ENCODE measurements at places on chromosomes 16 and 17.

GRCh38 chr16:82384017-82384416 lies 214.0 kb upstream of the MPHOSPH6 start:
- DNase-seq, result no peak

DNA sequence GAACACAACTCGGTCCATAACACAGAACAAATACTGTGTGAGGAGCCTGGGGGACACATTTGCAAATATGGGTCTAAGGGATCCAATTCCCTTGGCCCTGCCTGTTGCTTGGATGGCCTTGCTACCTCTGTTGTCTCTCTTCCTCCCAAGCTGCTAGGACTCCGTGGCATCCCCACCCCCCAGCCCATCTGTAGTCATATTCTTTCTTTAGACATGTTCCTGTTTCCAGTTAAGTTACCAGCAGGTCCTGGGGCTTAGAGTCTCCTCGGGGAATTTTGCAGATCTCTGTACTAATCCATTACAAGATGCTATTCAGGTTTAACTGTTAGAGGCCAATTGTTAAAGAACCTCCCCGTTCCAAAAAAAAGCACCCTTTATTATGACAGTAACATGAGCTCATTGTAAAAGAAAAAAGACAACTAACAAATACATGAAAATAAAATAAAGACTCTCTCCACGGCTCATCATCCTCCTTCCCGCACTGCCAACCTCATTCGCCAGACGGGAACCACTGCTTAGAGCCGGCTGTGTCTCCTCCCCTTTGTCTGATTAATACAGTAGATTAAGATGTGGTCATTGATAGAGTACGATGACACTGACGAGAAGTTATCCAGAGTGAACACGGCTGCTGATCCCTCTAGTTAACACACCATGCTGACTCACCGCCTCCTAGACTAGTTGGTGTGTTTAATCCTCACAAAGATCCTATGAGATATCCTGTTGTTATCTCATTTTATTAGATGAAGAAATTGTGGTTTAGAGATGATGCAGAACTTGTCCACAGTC lies 22.2 kb downstream of the HS3ST4 start:
- DNase-seq, result no peak

- no peak for DNase-seq
Measured at GRCh38 chr17:1676401-1676800, 8.3 kb downstream of the PRPF8 start.

DNA sequence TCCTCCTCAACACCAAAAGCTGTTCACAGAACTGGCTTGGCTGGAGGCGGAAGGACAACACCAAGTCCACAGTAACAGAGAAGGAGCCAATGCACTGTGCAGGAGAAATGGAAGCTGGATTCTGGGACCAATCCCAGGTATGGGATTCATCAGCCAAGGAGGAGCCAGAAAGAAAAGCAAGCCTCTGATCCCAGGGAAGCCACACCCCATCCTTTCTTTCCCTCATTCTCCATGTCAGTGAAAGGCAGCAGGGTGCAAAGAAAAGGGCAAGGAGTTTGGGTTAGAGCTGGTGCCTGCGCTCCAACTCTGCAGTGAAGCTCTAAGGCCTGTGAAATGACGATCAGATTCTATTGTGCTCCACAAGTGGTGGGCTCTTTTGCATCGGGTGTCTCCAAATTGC lies 11.0 kb downstream of the DCAKD start:
- DNase-seq, result no peak

DNA sequence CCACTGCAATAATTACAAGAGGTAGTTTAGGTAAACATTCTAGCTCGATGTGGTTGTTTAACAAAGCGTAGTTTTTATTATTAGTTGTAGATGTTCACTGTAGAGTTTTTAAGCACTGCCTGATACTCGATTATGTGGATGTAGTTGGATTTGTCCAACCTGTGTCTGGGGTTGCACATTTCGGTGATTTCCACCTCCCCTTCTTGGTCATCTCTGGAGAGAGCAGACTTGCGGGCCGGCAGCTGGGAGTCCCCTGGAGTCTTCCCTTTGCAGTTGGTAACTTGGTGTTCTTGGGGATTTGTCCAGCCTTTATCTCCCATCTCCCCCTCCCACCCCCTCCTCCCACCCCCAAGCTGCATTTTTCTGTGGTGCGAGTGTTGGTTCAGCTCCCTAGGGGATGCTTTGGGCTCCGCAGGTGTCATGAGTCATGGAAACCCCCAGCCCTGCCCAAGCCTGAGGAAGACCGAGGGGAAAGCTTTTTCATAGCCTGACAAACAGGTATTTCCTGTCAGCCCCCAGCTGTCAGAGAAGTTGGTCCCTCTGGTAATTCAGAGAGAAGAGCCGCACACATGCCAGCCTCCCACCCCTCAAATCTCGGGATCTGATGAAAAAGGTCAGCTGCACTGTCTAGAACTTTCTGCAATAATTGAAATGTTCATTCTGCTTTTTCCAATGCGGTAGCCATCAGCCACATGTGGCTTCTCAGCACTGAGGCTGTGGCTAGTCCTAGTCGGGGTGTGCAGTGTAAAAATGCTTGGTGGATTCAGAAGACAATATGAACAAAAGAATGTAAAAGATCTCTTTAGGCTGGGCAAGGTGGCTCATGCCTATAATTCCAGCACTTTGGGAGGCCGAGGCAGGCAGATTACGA lies 50.3 kb downstream of the KSR1 start:
- DNase-seq, result no peak

- no peak for DNase-seq
Measured at GRCh38 chr17:7405350-7406234, 1.7 kb upstream of the TMEM256 start.

GRCh38 chr16:86970279-86970678 lies 346.9 kb downstream of the C16orf95 start:
- no peak for DNase-seq

- DNase-seq, result no peak
Measured at GRCh38 chr17:29003289-29003688, 2.5 kb downstream of the SEZ6 start.

- no peak for DNase-seq
Measured at GRCh38 chr17:79280866-79281572, 206.4 kb downstream of the ENGASE start.

GRCh38 chr17:29566473-29567303 lies at the start of gene ABHD15:
TSS of gene ABHD15 (minus strand) at chr17:29567037. CDS start at chr17:29566966, 71 bp downstream.
- no peak for DNase-seq

DNA sequence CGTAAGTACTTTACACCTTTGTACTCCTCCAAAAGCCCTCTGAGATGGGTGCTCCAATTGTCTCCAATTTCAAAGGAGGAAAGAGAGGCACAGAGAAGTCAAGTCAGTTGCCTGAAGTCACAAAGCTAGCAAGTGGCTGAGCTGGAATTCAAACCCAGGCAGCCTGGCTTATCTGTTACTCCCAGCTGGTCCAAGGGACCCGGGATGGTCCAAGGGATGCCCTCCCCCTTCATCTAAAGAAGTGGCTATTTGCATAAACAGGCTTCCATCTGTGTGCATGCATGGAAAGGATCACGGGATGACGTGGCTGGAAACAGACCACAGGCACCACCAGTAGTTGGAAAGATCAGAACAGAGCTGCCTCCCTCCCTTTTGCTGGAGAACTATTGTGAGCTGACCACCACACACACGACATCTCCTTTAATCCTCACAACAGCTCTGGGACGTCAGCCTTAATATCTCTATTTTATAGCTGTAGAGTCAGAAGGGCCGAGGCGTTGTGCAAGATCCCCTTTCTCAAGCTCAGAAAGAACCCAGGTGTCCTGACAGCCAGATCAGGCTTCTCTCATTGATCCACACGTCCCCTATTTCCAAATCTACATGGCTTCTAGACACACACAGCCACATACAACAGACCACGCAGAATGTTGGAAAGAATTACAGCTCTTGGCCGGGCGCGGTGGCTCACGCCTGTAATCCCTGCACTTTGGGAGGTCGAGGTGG lies 10.9 kb upstream of the COL1A1 start:
- DNase-seq, result no peak

DNA sequence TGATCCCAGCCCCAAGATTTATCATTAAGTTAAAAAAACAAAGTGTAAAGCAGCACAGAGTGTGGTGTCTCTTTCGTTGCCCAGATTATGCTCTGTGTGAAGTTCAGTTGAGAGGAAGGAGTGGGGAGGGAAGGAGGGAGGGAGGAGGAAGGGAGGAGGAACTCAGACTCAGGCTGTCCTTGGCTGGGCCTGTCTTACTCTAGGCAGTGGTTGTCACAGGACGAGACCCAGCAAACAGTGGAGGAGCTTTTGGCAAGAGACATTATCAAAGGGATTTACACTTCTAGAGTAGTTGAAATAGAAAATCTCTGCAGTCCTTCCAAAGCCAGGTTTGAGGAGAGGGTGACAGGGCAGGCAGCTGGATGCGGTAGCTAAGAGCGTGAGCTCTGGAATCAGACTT lies 27.8 kb downstream of the KNOP1 start:
- DNase-seq, result no peak

GRCh38 chr16:67249178-67250044 lies 632 bp downstream of the SLC9A5 start:
- DNase-seq, result no peak

GRCh38 chr17:70955441-70955840 lies 786.1 kb downstream of the KCNJ2 start:
- no peak for DNase-seq

DNA sequence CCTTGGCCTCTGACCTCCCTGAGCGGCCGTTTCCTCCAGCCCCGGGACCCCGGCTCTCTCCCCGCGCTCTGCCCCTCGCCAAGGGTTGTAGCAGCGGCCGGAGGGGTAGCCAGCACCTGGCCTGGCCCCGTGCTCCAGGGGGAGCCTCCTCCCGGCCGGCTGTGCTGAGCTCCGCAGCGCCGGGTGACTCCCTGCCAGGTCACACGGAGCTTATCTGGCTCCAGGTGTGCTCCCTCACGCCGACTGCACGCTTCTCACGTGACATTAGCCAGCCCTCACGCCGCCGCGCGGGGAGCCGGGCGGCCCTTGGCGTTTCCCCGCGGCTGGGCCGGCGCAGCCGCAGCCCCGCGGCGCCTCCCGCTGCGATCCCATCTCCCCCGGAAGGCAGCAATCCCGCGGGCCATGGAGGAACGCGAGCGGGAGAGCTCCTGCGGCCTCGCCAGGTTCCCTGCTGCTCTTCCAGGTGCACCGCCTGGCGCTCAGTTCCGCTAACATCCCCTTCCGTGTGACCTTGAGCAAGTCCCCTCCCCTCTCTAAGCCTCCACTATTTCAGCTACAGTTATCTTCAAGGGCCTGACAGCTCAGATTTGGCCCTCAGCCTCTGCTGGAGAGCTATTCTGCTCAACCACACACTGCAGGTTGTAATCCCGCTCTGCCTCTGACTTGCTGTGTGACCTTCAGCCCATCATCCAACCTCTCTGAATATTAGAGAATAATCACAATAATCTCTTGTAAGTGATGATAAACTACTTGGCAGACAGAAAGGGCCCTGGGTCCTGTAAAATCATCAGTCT lies 3.4 kb downstream of the MYO18A start:
- DNase-seq, result no peak

DNA sequence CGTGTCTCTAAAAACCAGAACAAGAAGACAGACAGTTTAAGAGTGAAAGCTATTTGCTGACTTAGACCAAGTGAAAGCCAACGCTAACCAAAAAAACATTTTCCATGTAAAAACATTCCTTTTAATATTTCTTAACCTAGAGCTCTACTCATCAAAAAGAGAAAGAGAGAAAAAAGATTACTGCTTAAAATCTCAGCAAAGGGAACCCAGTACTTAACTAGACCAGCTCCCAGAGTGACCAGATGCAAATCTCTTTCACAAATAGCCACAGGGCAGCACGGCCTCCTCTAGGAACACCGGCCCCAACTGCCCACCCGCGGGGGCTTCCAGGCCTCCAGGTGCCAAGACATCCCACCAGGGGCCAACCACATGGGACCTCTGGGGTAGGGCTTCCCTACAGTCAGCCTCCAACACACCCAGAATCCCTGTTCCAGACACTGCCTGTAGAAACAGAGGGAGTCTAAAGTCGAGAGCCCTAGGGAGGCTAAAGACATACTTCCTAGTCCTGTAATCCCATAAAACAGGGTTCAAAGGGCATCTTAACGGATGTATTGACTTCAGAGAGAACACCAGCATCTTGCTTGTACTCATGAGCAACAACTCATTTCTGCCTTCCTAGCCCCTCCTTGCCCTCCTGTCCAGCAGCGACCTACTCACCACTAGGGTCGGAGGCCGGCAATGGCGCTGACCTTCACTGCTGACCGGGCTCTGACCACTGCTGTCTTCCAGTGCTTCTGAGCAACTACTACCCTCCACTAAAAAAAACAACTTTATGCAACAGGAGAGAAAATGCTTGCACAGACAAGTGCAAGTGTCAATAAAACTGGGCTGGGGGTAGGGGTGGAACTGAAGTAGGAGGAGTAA lies 21.3 kb downstream of the ZCCHC14 start:
- no peak for DNase-seq

GRCh38 chr17:78359321-78359996 lies 418 bp downstream of the SOCS3 start:
- DNase-seq, result no peak

GRCh38 chr16:11674818-11675560 lies 6.7 kb downstream of the SNN start:
- no peak for DNase-seq

DNA sequence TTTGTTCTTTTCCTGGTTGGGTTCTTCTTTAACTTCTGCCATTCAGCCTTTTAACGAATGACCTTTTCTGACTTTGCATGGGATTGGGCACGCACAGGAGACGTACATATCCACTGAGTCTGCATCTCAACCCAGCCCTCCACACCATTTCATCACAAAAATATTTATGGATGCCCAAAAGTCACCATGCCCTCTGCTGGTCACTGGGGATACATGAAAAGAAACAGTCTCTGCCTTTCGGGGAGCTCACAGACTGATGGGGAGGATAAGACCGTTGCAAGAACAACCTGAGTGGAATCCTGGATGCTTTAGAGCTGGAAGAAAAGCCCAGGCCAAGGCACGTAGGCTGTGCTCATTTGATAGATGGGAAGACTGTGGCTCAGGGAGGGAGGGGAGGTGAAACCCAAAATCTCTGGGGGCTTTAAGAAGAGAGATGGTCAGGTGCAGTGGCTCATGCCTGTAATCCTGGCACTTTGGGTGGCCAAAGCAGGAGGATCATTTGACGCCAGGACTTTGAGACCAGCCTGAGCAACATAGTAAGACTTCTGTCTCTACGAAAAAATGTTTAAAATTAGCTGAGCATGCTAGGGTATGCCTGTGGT lies 7.9 kb upstream of the MT2A start:
- no peak for DNase-seq

DNA sequence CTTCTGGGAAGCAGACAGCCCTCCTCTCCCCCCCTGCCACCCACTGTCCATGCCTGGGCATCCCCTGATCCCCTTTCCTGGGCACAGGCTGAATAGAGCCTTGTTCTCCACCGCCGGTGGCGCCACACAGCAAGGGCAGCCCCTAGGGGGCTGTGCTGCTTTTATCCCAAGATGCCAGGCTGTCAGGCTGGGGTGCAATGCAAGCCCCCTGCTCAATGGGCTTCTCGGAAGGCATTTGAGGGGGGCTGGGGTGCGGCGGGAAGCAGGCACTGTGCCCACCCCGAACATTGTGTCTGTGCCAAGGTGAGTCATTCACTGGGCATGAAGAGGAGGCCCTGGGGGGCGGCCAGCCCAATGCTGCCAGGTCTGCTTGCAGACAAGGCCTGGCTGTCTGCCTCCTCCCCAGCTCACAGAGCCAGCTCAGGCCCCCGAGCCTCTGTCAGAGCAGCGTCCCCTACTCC lies 1.5 kb upstream of the GFAP start:
- no peak for DNase-seq

- no peak for DNase-seq
Measured at GRCh38 chr16:48680881-48681280, 70.9 kb upstream of the N4BP1 start.

- no peak for DNase-seq
Measured at GRCh38 chr17:45757431-45758218, 26.5 kb upstream of the CRHR1 start.
